ENCODE measurements at places on chromosomes 16 and 17.

DNA sequence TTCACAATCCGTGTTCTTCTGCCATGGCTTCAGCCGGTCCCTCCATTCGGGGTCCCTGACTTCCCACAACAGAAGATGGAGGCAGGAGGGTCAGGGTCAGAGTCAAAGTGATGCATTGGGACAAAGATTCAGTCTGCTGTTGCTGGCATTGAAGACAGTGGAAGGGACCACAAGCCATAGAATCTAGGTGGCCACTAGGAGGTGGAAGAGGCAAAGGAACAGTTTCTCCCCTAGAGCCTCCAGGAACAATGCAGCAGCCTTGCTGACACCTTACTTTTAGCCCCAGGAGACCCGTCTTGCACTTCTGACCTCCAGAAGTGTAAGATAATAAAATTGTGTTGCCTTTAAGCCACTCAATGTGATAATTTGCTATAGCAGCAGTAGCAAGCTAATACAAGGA lies 55.9 kb downstream of the MFSD11 start:
- peak; percentile 73 for DNase-seq

DNA sequence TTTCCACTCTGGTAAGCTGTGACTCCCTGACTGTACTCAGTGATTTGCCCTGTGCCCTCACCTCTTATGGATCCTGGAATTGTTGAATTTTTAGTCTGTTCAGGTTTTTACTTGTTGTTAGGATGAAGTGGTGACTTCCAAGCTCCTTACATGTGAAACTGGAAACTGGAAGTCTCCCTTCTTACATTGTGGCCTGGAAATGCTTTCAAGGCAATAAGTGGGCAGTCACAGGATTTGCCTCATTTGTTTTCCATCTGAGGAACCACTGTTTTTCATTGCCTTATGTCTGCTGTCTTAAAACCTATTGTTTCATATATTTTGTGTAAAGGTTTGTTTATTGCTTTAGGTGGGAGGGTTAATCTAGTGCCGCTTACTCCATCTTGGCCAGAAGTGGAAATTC lies 155.8 kb downstream of the CYB561 start:
- DNase-seq: no peak

DNA sequence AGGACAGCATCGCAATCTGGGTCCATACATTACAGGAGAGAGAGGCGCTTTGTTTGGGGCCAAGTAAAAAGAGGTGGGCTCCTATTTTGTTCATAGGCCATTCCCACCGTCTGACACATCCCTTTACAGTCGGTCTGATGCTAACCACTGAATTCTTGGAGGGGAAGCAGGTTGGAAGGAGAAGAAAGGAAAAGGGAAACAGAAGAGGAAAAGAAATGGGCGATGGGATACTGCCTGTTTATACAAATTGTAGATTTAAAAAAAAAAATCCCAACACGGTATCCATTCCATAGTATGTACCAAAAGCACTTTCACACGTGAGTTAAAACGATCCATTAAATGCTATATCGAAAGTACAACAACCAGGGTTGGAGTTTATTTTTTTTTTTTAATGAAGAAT lies 4.0 kb upstream of the ZFHX3 start:
- DNase-seq: no peak

DNA sequence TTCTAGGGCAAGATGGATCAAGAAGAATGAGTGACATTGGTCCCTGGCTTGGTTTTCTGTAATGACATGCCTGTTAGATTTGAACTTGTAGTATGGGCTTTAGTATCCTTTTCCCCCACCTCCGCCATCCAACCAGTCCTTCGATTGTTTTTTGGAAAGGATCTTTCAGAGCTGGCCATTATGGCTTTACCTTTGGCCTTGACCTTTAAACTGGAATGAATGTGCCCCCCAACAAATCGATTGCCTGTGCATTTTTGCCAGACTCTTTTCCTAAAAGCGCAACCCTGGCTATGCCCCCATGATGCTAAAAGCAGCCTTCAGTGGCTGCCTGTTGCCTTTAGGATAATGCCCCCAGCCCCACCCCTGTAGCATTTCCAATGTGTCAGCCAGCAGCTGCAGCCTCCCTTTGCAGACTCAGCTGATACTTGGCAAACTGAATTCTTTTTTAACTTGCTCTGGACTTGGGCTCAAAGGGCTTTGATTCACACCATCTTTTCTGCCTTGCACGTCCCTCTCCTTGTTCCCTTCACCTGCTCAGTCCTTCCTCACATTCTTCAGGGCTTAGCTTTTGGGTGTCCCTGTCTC lies 4.0 kb downstream of the GPRC5C start:
- no peak for DNase-seq

GRCh38 chr17:72852277-72852938 lies 240.1 kb downstream of the SLC39A11 start:
- no peak for DNase-seq

DNA sequence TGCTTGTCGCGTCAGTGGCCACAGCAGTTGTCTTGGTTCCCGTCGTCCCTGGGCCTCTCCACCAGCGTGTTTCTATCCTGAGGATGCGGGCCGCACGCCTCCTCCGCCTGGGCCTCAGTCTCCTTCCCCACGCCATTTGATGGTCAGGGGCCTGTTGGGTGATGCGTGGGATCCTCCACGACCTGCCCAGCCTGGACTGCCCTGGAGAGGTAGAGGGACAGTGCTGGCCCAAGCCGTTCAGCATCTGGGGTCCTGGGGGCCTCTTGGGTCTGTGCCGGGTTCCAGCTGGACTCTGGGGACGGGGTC lies 20.3 kb downstream of the GSE1 start:
- DNase-seq: no peak

- no peak for DNase-seq
Measured at GRCh38 chr16:89555265-89555664, 5.2 kb upstream of the RPL13 start.

GRCh38 chr16:9203956-9204355 lies 112.5 kb downstream of the HAPSTR1 start:
- no peak for DNase-seq

- no peak for DNase-seq
Measured at GRCh38 chr16:12111223-12111622, 134.7 kb downstream of the SNX29 start.

- DNase-seq: peak; percentile 97
Measured at GRCh38 chr17:45296003-45296832, 20.6 kb downstream of the MAP3K14 start.

DNA sequence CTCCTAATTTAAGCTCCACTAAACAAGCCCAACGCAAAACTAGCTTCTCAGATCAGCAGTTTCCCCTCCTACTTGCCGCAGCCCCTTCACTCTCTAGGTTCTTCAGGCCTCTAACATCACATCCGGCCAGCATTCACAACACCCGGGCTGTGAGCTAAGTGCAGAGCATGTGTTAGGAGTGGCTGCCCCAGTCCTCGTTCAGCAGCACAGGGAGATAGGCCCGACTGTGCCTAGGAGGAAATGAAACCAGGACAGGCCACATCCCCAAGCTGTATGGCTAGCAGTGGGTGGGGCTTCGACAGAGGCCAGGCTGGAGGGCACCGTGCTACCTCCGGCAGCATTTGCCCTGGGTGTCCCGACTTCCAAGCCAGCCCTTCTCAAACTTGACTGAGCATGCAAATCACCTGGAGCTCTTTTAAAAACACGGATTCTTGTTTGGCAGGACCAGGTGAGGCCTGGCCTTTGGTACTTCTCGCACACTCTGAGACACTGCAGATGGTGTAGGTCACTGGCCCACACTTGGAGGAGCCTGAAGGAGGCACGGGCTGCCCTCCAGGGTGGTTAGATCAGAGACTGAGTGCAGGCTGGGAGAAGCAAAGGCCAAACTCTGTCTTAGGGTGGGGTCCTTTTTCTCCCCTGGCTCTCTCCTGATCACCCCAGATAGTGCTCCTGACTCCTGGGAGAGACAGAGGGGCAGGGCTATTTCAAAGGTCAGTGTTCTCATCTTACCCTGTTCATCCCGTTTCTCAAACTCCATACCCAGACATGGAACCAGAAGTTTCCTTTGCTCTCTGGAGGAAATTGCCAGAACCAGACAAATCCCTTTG lies 202.0 kb downstream of the C16orf78 start:
- no peak for DNase-seq

DNA sequence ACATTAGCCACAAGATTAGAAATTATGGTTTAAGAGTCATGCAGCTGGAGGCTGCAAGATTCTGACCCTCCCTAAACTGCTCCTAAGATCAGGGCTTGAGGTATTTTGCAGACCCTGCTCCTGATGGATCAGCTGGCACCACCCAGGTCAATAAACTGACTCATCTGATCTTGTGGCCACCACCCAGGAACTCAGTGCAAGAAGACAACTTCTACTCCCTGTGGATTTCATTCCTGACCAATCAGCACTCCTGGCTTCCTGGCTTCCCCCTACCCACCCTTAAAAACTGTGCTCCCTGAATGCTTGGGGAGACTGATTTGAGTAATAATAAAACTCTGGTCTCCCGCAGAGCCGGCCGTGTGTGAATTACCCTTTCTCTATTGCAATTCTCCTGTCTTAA lies 25.0 kb upstream of the MILR1 start:
- peak; percentile 35 for DNase-seq

DNA sequence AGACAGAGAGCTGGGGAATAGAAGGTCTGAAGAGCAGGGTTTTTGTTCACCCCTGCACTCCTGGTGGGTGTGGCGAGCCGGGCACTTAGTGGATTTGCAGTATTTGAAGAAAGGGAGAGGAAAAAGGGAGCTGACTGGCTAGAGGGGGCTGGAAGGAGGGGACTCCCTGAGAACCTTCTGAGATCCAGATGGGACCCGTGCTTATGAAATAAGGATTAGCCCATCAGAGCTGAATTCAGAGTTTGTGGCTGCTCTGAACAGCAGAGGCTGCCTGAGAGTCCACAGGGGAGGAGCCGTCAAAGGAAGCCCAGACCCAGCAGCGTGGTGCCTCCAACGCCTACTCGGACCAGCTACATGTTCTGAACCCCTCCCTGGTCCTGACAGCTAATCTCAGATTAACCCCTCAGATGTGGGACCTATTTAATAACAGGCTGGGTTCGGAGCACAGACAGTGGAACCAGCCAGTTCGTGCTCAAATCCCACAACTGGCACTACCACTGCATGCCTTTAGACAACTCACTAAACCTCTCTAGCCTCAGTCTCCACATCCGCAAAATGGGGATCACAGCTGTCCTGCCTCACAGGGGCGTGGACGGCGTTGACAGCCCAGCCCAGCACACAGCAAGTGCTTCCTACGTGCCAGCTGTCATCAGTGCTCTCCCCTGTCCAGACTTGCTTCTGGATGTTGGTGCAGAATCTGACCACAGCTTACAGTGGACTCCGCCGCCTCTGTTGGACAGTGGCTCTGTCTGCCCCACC lies 70.6 kb downstream of the DYNLRB2 start:
- no peak for DNase-seq

- no peak for DNase-seq
Measured at GRCh38 chr16:67287960-67288359, 8.6 kb downstream of the PLEKHG4 start.

- no peak for DNase-seq
Measured at GRCh38 chr16:84868829-84869472, 49.2 kb downstream of the CRISPLD2 start.

DNA sequence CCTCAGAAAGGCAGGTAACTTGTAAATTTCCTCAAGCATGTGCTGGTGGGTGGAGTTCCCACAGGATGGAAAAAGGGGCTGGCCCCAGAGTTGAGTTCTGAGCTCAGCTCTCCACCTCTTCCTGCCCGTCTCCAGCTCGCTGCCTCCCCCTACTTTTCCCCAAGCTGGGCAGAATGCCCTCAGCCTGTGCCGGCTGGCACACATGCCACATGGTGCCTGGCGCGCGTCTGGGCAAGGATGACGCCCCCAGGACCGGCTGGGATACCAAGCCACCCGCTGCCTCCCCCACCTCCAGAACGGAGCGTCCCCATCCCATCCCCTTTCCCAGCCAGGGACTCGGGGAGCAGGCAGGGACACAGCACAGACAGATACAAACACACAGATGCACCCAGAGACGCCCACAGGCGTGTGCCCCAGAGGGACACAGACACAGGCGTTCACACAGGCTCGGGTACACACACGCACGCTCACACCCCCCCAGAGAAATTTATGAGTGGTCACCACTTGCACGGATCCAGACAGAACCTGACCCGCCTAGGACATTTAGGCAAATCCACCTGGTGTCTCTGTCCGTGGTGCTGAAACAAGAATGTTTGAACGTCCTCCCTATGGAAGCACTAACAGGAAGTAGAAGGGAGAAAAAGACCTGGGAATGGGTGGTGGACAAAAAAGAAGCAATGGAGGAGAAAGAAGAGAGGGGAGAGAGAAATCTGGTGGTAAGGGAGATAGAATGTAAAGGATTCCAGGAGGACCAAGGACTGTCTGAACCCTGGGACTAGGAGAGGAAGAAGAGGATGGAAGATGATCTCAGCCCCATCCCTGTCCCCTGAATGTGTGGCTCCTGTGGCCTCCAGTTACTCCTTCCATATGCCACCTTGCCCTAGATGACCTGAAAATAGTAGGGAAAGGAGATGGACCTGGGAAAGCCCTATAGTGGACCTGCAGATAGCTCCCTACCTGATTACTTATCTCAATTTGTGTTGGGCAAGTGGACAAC lies 15.5 kb downstream of the NEUROD2 start:
- peak; percentile 49 for DNase-seq

GRCh38 chr17:55273579-55274354 lies 9.0 kb downstream of the HLF start:
- DNase-seq: no peak

- no peak for DNase-seq
Measured at GRCh38 chr17:55521186-55521585, 9.9 kb upstream of the SMIM36 start.

GRCh38 chr17:65750166-65750565 lies 188.7 kb upstream of the AXIN2 start:
- DNase-seq: no peak

DNA sequence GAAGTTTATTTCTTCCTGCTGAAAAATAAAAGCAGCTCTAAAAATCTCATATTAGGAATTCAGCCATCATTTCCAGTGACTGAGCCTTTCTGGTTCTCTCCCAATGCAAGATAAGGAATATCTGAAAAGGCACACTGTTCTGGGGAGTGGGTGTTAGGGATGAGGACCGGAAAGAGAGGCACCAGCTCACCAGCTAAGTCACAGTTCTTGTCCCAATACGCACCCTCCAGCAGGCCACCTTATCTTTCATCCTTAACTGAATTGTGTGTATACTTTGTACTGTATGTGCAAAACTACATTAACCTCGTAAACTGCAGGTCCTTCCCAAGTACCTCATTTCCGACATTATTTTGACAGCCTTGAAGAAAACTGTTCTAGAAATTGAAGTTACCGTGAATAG lies 11.0 kb downstream of the AMFR start:
- no peak for DNase-seq

- no peak for DNase-seq
Measured at GRCh38 chr17:41750862-41751261, 16.4 kb upstream of the HAP1 start.

- peak; percentile 45 for DNase-seq
Measured at GRCh38 chr16:66988197-66988788, at the start of gene CES4A. Gene CES4A, plus strand, starts transcription at chr16:66988589. Its CDS starts 184 bp downstream, at chr16:66988773.

GRCh38 chr16:6993544-6993943 lies 339.1 kb upstream of the RBFOX1 start:
- no peak for DNase-seq

GRCh38 chr16:69663846-69664245 lies 62.5 kb downstream of the NQO1 start:
- peak; percentile 41 for DNase-seq
